Gastroesophageal sphincter (tissue), 4 donors: ENCODE measurements at places on chromosomes 16 and 17. TPM values are rescaled to one million over a fixed set of nuclear protein-coding genes. Genes with fewer than 3 reads are reported as not detected.

PHOSPHO1 gene
- total RNA-seq: not detected

HSDL1 gene
- total RNA-seq: 10.1 TPM

ITGB4 gene
- total RNA-seq: 46.1 TPM

KIF2B gene
- total RNA-seq: not detected

CCL13 gene
- 2.3 TPM for total RNA-seq

CACNG1 gene
- not detected for total RNA-seq

KRT28 gene
- not detected for total RNA-seq

FN3K gene
- total RNA-seq: 7.3 TPM

KRT20 gene
- not detected for total RNA-seq

PYCARD gene
- total RNA-seq: 3.9 TPM

ZNF646 gene
- total RNA-seq: 14.2 TPM

GAS2L2 gene
- total RNA-seq: 1.5 TPM

SLC5A10 gene
- total RNA-seq: not detected

MED13 gene
- 34.5 TPM for total RNA-seq

MYLK3 gene
- 2.2 TPM for total RNA-seq

OTOP3 gene
- total RNA-seq: 0.82 TPM

PDF gene
- total RNA-seq: 15.9 TPM

ENPP7 gene
- total RNA-seq: 0.27 TPM

TMEM220 gene
- total RNA-seq: 18.3 TPM

C16orf89 gene
- 14.4 TPM for total RNA-seq

MPV17L gene
- total RNA-seq: 13.5 TPM

TUBG1 gene
- 21.8 TPM for total RNA-seq

CCL15 gene
- not detected for total RNA-seq

GGA2 gene
- total RNA-seq: 50.5 TPM

SLC16A6 gene
- not detected for total RNA-seq
